ENCODE measurements at places on chromosomes 7 and 10.

- DNase-seq = no peak
Observed at GRCh38 chr10:110772454-110773025, 99.2 kb upstream of the PDCD4 start.

DNA sequence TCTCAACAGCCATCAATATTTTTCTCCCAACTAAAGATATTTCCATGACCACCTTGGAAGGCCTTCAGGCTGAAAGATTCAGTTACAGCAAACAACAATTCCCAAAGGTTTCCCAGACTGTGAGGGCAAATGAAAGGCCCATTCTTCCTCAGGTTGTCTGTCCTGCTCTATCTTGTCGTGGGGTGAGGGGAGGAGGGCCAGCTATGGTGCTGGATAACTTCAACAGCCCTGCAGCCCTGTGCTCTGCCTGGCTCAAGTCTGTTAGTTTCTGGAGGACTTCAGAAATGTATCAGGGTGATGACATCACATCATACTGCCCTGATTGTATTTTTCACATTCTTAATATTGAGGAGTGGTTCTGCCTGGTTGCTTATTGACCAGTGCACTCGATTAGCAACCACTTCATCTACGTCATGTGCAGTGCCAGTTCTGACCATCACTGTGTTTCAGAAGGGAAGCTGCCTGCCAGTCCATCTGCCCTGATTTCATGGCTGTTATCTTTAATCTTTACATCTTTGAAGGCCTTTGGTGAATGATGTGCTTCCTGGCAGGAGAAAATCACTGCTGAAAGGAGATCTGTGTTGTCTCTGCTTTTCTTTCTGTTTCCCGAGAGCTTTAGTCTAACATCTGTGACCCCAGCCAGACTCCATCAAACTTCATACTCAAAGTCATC, 135.5 kb downstream of the NRF1 start:
- DNase-seq = no peak

DNA sequence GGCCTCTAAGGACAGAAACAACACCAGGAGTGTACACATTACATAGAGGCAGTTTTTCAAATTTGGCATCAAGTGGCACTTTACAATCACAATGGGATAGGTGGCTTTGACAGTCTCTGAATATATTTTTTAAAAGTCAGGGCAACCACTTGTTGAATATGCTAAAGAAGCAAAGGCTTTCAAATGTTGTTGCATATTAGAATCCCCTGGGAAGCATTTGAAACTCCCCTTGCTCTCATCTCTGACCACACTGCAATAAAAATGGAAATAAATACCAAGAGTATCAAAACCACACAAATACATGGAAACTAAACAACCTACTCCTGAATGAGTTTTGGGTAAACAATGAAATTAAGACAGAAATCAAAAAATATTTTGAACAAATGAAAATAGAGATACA, 106.5 kb upstream of the RAB11FIP2 start:
- DNase-seq = no peak

DNA sequence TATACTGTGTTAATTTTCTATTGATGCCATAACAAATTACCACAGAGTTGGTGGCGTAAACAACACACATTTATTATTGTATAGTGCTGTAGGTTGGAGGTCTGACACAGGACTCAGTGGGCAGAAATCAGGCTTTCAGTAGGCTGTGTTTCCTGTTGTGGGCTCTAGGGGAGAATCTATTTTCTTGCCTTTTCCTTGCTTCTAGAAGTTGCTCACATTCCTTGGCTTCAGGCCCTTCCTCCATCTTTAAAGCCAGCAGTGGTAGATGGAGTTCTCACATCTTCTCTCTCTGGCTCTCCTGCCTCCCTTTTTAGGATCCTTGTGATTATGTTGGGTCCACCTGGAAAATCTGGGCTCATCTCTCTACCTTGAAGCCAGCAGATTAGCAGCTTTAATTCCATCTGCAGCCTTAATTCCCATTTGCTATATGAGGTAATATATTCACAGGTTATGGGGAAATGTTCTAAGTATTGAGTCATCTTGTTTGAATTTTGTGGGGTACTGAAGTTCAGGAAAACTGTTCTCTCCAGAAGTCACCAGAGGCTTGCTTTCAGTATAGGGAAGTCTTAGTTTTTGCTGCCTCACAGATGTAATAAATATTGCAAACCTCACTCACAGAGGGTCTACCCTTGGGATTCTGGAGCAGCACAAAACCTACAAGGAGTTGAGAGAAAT, 38.9 kb downstream of the CCNY start:
- DNase-seq = no peak

- DNase-seq = no peak
Observed at GRCh38 chr10:49284356-49284755, 14.6 kb upstream of the C10orf71 start.

- no peak for DNase-seq
Observed at GRCh38 chr10:13291821-13292773, 7.8 kb downstream of the PHYH start.

GRCh38 chr7:100545360-100546128, 6.5 kb downstream of the AGFG2 start:
- DNase-seq = peak; percentile 86

GRCh38 chr7:152752200-152752912, 7.2 kb upstream of the ACTR3B start:
- no peak for DNase-seq

- no peak for DNase-seq
Observed at GRCh38 chr10:88687853-88688467, 18.1 kb upstream of the LIPK start.

DNA sequence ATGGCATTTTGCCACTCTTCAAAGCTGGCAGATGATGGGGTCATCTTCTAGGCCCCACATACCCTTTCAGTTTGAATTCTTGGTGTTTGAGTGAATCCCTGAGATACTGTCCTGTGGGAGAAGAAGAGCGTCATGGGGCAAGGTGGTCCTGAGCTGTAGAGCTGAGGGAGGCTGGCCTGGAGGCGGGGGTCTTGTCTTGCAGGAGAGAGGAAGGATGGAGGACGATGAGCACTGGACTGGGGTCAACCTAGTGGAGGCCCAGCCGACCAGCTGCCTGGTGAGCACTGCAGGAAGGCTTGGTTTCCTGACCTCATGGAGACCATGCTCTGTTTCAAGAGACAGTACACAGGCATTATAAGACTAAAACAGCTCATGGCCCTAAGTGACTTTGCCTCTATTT, 114.6 kb downstream of the TACC2 start:
- no peak for DNase-seq

GRCh38 chr10:45625879-45626278, 46.7 kb downstream of the ZFAND4 start:
- DNase-seq = no peak

GRCh38 chr10:9035355-9035754, 980.9 kb downstream of the GATA3 start:
- DNase-seq = no peak

GRCh38 chr10:109698086-109698485, 225.2 kb downstream of the XPNPEP1 start:
- no peak for DNase-seq

- no peak for DNase-seq
Observed at GRCh38 chr7:133797818-133798520, 329.2 kb upstream of the LRGUK start.

- no peak for DNase-seq
Observed at GRCh38 chr10:112359606-112360307, 14.2 kb upstream of the ACSL5 start.

- no peak for DNase-seq
Observed at GRCh38 chr10:23779301-23779700, 340.4 kb downstream of the OTUD1 start.

DNA sequence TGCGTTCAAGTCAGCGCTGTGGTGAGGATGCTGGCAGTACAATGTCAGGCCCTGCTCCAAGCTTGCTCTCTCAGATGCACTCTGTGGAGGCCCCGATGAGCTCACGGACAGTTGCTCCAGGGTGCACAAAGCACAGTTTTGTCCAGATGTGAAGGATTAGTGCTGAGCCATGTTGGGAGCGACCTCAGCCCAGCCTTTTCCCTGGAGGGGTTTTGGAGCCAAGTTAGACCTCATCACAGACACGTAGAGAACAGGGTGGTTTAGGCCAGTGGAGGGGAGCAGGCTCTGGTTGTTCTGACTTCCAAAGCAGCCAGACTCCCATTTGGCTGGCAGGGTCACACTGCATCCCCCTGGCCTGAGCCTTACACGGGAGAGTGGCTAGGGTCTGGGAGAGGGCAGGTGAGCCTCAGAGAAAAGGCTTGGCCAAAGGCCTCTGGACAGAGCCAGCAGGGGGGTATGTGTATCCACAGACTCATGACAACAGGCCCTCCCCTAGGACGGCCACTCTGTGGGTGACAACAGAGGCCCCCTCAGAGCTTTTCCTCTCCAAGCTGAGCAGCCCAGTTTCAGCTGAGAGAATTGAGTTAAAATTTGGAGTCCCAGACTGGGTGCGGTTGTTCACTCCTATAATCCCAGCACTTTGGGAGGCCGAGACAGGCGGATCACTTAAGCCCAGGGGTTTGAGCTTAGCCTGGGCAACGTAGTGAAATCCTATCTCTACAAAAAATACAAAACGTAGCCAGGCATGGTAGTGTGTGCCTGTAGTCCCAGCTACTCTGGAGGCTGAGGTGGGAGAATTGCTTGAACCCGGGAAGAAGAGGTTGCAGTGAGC, 4.7 kb downstream of the PLAC9 start:
- DNase-seq = peak; percentile 78

DNA sequence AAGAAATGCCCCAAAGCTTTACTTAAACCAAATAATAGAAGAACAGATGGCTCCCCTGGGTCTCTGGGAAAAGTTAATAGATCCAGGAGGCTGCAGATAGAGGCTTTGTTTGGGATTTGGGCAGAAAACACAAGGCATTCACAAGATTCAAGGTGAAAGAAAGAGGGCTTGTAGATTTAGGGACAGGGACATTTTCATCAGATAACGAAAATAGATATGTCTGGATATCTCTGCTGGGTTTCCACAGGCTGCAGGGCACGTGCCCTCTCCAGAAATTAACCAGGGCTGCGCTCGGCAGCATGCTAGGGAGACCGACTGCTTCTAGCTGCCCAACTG, 14.9 kb downstream of the CARD11 start:
- no peak for DNase-seq

DNA sequence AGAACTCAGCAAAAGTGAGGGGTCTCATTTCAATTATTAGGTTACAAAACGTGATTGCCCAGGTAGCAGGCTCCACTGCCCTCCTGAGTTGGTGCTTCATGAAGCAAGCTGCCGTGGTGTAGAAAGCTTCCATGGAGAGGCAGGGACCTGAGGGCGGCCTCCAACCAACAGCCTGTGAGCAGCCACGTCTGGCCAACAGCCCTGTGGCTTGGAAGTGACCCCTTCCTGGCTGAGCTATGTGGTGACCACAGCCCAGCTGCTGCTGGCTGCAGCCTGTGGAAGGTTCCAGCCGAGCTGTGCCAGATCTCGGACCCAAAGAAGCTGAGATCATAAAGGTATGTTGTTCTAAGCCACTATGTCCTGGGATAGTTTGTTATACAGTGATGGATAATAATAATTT, 122.5 kb upstream of the KLF6 start:
- peak; percentile 45 for DNase-seq

GRCh38 chr10:26841733-26842317, 18.9 kb downstream of the ABI1 start:
- no peak for DNase-seq

DNA sequence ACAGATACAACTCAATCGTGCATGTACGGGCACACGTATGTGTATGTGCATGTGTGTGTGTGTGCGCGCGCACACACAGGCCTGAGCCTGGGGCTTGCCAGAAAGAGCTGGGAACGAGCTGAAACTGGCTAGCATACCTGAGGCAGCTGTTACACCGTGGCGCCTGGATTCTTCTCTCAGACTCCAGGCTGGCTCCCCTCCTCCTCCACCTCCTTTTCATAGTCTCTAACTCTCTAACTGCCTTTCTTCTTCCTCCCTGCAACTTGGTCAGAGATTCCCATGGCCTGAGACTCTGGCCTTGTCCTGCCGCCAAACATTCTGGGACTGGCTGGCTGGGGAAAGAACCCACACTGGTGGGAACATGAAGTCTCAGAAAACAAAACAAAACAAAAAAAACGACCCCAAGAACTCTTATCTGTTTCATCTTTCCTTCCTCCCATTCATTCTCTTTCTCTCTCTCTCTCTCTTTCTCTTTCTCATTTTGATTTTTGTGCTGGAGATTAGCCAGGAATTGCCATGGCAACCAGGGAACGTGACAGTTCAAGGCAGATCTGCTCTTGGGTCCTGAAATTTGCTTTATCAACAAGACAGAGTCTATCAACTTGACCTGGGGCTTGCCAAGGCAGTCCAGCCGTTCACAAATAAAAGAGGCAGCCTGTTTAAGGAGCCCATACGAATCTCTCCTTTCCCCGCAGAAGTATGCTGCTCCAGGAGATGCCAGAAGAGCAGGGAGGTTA, 76.8 kb upstream of the SEM1 start:
- no peak for DNase-seq

DNA sequence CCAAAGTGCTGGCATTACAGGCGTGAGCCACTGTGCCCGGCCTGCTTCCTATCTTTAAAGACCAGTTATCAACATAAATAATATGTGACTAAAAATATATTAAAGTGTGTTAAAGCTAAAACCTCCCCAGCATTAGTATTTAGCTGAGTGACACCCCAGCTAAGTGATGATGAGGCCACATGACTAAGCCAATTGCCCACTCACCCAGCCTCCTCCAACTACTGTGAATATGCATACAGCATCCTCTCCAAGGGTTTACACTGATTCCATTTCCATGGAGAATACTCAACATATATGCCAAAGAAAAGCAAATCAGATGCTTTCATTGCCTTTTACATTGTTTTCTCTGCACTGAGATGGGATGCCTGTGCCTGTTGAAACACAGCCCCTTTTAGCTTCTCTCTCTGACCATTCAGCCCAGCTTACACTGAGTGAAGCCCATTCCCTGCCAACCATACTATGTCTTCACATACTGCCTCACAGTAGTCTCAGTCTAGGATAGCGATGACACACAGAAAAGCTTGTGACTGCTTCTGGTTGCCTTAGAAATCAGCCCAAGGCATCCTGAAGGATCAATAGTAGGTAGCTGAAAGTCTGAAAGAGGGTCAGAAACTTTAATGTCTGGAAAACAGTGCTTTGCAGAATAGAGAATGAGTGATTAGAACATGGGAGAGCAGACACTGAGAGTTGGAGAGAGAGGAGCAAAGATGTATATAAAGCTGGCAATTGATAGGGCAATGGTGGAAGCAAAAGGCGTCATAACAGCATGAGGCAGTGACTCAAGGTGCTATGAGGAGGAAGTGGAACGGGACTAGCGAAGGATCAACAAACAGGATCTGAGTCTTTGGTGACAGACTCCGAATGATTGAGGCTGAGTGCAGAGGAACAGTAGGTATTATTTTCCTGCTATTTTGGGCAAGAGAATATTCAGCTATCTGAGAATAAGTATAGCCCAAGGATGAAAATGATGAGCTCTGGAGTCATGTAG, 19.8 kb upstream of the ATE1 start:
- no peak for DNase-seq

DNA sequence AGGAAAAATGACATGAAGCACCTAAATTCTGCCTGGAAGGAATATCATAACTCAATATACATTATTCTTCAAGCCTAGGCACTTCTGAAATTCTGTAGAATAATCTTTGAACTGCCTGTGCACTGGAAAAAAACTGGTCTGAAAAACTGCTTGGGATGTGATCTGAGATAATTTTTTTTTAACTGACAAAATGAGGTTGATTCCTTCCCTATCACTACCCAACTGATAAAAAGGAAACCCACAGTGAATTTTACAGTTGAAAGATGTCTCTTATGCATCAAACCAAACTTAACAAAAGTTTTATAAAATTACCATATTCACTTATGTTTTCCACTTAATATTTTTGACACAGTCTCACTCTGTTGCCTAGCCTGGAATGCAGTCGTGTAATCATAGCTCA, 67.2 kb upstream of the FAM133B start:
- DNase-seq = no peak

Measured in stromal cell of bone marrow (primary cell).